SW 1271 (cell line): ENCODE measurements at places on chromosomes 4 and X.

DNA sequence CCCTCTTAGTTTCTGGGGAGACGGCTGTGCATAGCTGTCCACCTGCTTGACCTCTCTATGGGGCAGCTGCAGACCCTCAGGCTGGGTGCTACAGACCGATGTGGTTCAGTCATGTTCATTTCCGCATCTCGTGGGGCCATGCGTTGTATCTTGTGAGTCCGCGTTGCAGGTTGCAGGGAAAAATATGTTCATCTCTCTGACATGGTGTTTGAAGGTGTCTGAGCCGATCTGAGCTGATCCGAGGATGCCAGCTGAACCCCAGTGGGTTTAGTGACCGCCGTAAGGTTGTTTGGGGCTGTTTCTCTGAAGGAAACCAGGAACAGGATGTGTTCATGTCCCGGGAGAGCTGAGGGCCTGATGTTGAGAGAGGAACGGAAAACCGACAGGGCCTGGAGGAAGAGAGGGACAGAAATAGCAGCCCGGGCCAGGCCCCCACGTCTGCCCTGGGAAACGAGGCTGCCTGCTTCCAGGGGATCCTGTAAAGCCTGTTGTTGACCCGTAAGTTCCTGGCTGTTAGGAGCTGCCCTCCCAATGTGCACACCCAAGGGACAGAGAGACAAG, 9.8 kb upstream of the P2RY8 start:
- DNase-seq = no peak

GRCh38 chrX:34716302-34716701, 59.2 kb upstream of the TMEM47 start:
- no peak for DNase-seq

- DNase-seq = no peak
Observed at GRCh38 chrX:93319609-93320008, 353.8 kb downstream of the NAP1L3 start.

GRCh38 chr4:37447886-37448285, 203.3 kb downstream of the NWD2 start:
- no peak for DNase-seq

GRCh38 chrX:124895947-124896346, 423.7 kb upstream of the TEX13C start:
- no peak for DNase-seq

- no peak for DNase-seq
Observed at GRCh38 chr4:13403326-13403725, 80.8 kb downstream of the RAB28 start.

GRCh38 chr4:180578175-180578574, 1665.0 kb upstream of the TENM3 start:
- no peak for DNase-seq

DNA sequence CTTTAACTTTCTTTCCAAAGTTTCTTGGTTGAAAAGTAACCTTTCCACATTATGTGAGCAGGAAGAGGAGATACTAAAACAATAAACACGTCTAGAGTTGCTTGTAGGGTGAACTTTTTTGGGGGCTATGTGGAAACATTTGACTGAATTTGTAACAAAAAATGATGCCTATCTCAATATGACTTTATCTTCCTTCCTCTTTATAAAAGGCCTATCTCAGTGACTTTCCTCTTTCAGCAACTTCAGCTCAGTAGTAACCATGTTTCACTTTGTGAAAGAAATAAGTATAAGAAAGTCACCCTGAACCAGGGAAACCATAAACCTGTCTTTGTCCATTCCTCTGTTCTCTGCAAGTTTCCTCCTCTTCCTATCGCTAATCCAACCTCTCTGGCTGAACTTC, 124.7 kb upstream of the TMEM164 start:
- no peak for DNase-seq

DNA sequence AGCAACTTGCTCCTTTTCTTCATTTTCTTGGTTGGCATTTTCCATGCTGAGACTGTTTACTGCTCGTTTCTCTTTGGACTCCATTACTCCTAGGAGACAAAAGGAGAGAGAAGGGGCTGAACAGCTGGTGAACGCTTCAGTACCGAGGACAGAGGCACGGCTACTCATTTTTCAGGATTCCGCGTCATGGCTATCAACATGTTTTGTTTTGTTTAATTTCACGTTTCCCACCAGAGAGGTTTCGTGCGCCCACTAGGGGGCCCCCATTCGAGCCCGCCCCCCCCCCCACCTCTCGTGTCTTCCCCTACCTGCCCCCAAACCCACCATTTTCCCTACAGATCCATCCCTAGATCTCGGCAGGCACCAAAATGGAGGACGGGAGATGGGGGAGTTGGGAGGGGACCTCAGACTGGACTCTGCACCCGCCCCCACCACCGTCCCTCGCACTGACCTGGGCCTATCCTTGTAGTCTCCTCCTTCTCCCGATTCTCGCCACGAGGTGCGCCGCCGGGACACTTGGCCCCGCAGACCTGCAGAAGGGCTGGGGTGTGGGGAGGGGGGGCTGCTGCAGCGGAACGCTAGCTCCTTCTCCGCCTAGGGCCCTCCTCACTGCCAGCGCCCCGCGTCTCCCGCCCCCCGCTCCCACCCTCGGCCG, 653 bp downstream of the BEX1 start:
- DNase-seq = no peak

DNA sequence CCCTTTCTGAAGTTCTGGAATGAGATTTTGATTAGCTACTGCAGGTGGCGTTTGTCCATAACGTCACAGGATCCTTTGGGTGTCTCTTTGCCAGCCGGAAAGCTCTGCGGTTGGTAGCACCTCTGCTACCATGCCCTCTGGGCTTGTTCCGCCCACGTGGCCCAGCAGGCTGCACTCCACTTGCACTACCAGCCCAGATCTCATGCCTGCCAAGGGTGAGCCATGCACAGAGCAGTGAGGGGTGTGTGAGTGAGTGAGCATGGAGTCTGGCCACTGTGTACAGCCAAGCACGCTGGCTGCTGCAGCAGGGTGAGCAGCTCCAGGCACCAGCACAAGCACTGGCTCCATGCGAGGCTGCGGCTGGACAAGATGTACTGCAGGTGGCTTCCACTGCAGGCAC, 6.6 kb upstream of the HNRNPD start:
- DNase-seq = no peak

- DNase-seq = no peak
Observed at GRCh38 chr4:153223930-153224329, 19.7 kb downstream of the TRIM2 start.

DNA sequence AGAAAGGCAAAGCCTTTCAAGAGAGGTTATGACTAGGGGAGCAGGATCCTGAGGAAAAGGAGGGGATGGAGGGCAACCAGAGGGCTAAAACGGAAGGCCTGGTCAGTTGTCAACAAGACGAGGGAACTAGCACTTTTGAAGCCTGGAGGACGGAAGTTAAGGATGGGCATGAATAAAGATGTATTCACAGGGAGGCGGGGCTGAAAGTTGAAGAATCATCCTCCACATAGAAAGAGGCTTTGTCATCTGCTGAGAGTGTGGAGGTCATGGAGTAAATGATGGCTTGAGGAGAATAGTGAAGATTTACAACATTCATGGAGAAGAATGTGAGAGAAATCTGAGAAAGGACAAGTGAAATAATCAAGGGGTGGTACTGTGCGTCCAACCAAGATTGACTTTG, 137.5 kb downstream of the MAGEB17 start:
- no peak for DNase-seq

DNA sequence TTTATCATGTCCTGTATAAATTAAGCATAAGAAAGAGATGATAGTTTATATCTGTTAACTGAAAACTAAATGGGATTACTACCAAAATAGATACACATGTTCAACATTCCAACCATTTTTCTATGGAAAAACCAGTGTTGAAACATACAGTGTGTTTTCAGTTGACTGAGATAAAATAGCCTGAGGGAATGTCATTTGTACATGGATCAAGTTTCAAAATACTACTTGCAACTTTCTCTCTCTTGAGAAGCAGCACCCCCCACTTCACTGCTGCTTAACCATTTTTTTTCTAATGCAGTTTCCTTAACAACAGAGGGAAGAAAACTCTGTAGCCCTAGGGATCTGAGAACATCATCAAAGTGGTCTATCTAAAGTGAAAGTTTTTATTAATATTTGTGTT, 70.8 kb downstream of the NPNT start:
- no peak for DNase-seq

GRCh38 chrX:21487832-21488231, 113.6 kb downstream of the CNKSR2 start:
- no peak for DNase-seq

GRCh38 chr4:183097231-183098018, 1.6 kb upstream of the WWC2 start:
- DNase-seq = no peak

DNA sequence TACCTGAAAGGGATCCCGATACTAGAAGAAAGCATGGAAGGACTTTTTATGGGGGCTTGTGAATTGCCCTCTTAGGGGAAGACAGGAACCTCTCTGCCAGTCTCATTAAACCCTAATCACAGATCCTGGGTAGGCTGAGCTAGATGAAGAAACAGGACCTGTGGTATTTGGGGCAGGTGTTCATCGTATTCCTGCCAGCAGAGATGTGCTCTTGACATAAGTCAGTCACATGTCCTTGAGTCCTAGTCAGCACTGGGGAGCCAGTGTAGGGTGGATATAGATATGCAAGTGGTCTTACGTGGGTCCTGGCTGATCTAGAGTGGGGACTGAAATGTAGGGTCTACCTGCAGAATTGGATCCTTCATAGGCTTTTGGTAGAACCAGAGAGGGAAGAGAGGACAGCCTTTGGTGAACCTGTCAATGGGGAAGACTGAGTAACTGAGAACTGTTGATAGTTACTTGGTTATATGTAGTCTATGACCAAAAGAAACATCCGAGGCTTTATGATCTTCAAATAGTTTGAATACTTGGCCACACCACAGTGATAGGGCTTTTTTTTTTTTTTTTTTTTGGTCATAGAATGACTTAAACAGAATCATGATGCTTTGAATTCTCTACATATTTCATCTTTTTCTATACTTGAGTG, 63.5 kb upstream of the WDR1 start:
- DNase-seq = no peak

DNA sequence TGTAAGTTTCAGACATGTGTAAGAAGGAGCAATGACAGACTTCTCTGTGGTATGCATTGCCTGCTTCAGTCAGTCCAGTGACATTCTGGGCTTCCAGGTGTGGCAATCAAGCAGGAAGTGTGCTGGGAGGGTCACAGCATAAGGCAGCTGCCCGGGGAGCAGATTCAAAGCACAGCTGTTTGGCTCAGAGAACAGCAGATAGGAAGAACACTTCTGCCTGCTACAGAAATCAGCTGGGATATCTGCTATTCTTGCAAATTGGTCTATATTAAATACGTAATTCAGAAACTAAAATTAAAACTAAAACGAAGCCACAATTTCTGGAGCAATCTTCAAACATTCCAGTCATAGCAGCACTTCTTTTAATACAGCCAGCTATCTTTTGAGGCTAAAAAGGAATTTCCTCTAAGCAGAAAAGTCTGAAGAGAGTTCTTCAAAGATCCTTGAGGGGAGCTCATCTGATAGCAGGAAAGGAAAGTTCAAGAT, 47.5 kb upstream of the GALNT7 start:
- peak; percentile 10 for DNase-seq

DNA sequence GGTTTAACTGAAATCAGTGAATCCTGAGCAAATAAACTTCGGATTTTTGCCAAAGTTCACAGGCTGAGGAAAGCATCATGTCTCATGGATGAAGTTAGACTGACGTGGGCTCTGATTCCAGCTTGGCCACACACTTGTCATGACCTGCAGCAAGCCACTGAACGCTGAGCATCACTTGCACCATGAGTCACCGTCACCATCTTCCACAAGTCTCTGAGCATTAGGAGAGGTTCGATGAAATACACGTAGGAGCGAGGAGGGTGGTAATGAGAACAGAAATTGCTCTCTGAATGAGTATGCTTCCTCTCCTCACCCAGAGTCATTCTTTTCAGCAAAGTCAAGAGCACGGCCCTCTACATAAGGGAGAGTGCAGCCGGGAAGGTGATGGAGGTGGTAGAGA, 3.8 kb upstream of the TRIML2 start:
- no peak for DNase-seq

DNA sequence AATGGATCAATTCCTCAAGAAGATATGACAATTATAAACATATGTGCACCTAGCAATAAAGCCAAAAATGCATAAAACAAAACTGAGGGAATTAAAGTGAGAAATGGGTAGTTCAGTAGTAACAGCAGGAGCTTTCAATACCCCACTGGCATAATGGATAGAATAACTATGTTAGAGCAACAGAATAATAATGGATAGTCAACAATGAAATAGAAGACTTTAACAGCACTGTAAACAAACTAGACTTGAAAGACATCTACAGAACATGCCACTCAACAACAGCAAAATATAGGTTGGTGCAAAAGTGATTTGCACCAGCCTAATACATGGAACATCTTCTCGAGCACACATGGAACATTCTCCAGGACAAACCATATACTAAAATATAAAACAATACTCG, 20.0 kb upstream of the MBNL3 start:
- no peak for DNase-seq

- no peak for DNase-seq
Observed at GRCh38 chr4:10697086-10697485, 12.5 kb upstream of the CLNK start.

GRCh38 chrX:120294651-120295050, 16.6 kb downstream of the TMEM255A start:
- no peak for DNase-seq

GRCh38 chrX:141760761-141761160, 62.2 kb upstream of the SPANXD start:
- DNase-seq = peak; percentile 33

DNA sequence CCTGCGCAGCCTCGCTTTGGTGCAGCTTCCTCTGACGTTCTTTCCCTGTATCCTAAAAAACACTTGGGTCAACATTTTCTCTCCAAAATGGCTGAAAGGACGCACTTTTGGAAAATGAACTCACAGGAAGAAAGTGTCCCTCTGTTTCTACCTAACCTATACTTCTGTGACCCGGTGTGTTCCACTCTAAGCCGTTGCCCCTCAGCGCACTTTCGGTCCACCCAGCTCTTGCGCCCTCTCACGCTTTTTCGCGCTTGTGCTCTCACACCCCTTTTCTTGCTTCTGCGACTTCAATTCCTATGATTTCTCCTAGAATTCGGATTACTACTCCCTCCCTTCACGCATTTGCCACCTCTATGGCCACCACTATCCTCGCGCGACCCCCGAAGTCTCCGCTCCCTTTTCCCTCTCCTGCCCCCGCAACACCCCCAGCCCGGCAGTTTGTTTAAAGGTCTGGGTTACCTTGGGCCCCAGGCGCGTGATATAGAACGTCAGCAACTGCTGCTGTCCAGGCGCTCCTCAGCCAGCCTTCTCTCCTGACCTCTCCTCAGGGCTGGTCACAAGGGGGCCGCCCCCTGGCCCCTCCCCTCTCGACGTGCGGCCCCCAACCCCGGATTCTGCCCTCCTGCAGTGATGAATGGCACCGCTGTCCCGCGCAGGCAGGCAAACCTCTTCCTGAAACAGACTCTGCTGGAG, at the start of gene USP51:
TSS of gene USP51 (minus strand) at position 535 of the 696 bp plus-strand sequence. CDS start 909 bp downstream, outside the sequence.
- peak; percentile 50 for DNase-seq

DNA sequence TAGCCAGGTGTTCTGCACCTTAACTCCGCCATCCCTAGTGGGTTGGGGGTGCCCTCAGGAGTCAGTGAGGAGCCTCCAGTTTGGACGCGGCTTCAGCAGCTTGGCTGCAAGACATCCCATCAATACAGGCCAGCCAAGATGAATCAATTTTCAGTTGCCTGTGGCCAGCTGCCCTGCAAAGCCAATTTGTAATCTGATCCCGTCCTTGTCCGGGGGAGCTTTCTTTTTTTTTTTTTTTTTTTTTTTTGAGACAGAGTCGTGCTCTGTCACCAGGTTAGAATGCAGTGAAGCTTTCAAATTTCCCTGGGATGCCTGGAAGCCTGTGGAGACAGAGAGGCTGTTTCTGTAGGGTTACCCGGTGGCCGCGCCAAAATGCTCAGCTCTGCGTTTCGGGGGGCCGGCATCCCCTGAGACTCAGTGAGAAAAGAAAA, 192.5 kb downstream of the ASMT start:
- DNase-seq = no peak
